H4 (cell line): ENCODE measurements at places on chromosomes 1 and 21. TPM values are rescaled to one million over a fixed set of nuclear protein-coding genes. Genes with fewer than 3 reads are reported as not detected.

DNA sequence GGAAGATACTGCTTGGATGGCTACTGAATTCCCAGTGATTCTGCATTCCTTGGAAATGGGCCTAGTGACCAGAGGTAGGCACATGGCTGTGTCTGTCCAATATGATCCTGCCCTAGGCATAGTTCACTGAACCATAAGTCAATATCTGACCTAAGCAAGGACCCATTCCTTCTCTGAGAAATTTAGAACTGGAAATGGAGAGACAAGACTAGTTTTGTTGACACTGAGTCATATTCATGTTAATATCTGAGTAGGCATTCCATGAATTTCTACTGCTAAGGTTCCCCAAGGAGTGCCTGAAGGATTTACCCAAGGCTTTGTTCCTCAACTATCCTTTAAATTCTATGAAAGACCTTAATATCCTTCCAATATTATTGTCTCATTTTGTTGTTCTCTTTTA, 329.8 kb upstream of the BEND5 start:
- no peak for DNase-seq

- DNase-seq = no peak
Measured at GRCh38 chr1:15959827-15960446, 16.0 kb downstream of the ZBTB17 start.

GRCh38 chr1:203995228-203995627, 77.7 kb upstream of the SOX13 start:
- no peak for DNase-seq

GRCh38 chr1:240212556-240212955, 120.9 kb downstream of the FMN2 start:
- DNase-seq = no peak

GRCh38 chr1:25926731-25927496, 20.7 kb upstream of the STMN1 start:
- no peak for DNase-seq

DNA sequence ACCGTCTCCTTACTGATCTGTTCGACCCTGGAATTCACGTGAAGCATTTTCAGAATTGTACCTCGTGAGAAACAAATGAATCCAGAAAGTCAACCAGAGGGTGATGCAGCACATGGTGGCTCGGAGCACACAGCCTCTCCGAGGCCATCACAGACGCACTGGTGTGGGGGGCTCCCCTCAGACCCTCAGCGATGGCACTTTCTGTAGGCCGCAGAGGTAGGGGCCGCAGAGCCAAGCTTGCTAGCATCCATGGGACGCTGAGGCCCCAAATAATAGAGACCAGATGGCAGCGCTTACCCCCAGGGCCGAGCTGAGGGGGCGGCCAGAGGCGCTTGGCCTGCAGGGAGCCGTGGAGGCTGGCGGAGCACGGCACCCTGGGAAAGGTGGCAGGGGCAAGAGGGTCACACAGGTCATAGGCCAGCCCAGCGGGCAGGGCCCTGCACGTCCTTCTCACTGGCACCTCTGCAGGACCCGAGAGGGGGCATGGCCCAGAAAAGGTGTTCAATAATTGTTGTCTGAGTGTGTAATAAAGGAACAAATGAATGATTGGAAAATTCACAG, 28.1 kb upstream of the COL6A2 start:
- DNase-seq = no peak

DNA sequence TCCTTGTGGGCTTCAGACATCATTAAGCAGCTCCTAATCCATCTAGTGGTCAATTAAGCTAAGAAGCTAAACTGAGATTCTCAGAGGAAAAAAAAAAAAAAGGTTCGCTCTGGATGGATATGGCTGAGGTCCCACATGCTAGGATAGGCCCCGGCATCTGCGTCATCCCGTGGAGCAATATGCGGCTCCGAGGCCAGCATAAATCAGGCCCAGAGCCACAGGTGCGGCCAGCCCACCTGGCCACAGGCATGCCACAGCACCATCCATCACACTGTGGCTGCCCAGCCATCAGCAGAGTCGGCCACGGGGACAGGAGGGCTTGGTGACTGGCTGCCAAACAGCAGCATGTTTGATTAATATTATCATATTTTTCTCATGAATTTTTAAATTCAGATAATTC, 106.9 kb upstream of the TIAM1 start:
- DNase-seq = no peak

- no peak for DNase-seq
Measured at GRCh38 chr1:174534789-174535188, 87.0 kb downstream of the GPR52 start.

- no peak for DNase-seq
Measured at GRCh38 chr1:225329041-225329440, 98.8 kb downstream of the LBR start.

DNA sequence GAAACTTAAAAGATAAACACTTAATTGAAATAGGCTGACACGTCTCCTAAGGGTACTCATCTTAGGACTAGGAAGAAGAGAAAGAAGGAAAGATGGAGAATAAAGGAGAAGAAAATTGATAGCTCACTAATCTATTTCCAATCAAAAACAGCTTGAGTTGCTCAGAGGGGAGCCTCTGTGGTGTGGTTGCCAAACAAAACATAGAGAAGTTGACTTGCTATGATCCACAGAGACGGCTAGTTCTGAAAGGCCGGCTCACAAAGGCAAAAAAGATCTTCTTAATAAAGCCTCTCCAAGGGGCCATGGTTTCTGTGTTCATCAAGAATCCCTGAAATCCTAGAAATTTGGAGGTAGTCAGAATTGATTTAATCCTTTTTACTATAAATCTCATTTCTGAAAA, 644.1 kb downstream of the LMO4 start:
- DNase-seq = no peak

- no peak for DNase-seq
Measured at GRCh38 chr1:147283011-147283410, 40.5 kb downstream of the CHD1L start.

GRCh38 chr1:5147806-5148205, 493.4 kb downstream of the AJAP1 start:
- DNase-seq = no peak

The PRAMEF20 gene
- total RNA-seq = not detected in 2 replicates

The CELF3 gene
- not detected in 2 replicates for total RNA-seq

The IL22RA1 gene
- 0.85 and 1.2 TPM in 2 replicates for total RNA-seq

The TDRD5 gene
- total RNA-seq = not detected in 2 replicates

The OPRD1 gene
- total RNA-seq = not detected in 2 replicates

The SIM2 gene
- total RNA-seq = 1.6 and 2.3 TPM in 2 replicates

The ZYG11A gene
- total RNA-seq = 3.1 and 4.5 TPM in 2 replicates

The RIPPLY3 gene
- not detected in 2 replicates for total RNA-seq

The MAP10 gene
- total RNA-seq = 0.19 TPM in 1 of 2 replicates, not detected in the other

The CLCA2 gene
- 0.06 and 0.16 TPM in 2 replicates for total RNA-seq
